Breast epithelium (tissue), 4 donors: ENCODE measurements at places on chromosomes 2 and 18. TPM values are rescaled to one million over a fixed set of nuclear protein-coding genes. Genes with fewer than 3 reads are reported as not detected.

FBLN7 gene
- 11.0 TPM for total RNA-seq

LYG2 gene
- not detected for total RNA-seq

IL18RAP gene
- 2.9 TPM for total RNA-seq

SPAST gene
- 16.3 TPM for total RNA-seq

DUSP19 gene
- 1.6 TPM for total RNA-seq

AGAP1 gene
- total RNA-seq: 27.1 TPM

GKN1 gene
- total RNA-seq: not detected

SERPINB10 gene
- total RNA-seq: not detected

SPATA3 gene
- not detected for total RNA-seq

CNTNAP5 gene
- 0.66 TPM for total RNA-seq

ACMSD gene
- total RNA-seq: not detected

DNA sequence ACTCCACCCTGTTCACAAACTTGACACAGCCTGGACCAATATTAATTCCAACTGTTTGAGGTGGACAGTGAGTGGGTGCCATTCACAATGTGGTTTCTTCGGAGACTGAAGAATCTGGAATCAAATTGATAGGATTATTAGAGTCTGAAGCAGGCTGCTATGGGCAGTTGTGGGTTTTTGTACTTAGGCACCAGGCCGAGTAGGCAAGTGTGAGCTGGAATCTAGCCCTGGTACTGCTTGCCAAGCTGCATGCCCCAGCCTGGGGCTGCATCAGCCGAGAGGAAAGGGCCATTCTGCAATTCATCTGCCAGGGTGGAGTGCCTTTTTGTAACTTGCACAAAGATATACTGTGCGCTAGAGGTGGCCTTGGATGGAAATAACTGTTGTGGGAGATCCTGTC is 654.7 kb upstream of the FANCL start:
- peak; percentile 49 for DNase-seq
- H3K36me3 ChIP-seq: no peaks in the 10 kb centered on the region
- no peak overlapping the region for H3K27ac ChIP-seq
- no peaks in the 10 kb centered on the region for H3K27me3 ChIP-seq
- no peak overlapping the region for H3K4me3 ChIP-seq

DNA sequence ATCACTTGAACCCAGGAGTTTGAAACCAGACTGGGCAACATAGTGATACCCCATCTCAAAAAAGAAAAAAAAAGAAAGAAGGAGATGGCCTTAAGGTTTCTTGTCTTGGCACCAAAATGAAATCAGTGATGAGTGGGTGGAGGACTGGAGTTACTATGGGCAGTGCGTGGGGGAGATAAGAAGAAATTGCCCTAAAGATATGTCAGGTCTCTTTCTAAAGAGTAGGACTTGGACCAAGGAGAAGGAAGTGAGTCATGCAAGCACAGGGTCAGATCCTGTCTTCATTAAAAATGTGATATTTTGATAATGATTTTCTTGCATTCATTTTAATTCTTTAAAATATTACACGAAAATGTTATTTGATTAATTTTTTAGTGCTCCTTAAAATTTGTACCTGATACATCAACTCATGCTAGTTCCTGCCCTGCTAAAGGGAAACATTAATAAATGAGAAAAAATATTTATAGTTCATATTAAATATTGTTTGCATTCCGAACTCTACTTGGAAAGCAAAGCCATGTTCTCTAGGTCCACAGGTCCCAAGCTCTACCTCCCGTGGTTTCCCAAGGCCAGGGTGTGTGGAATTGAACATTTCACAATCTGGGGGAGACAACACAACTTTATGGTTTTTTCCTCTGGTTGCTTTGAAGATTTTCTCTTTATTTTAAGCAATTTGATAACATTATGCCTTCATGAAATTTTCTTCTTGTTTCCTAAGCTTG is 62.6 kb upstream of the CTLA4 start:
- no peaks in the 10 kb centered on the region for H3K4me1 ChIP-seq
- no peaks in the 10 kb centered on the region for H3K27me3 ChIP-seq
- H3K27ac ChIP-seq: peak overlapping the region; percentile 72
- no peak for DNase-seq

GRCh38 chr2:34806891-34807290 is 1207.8 kb upstream of the FAM98A start:
- H3K27me3 ChIP-seq: no peaks in the 10 kb centered on the region
- H3K27ac ChIP-seq: no peak overlapping the region
- H3K36me3 ChIP-seq: no peaks in the 10 kb centered on the region
- DNase-seq: no peak
- H3K4me3 ChIP-seq: no peak overlapping the region
- no peaks in the 10 kb centered on the region for H3K4me1 ChIP-seq

GRCh38 chr18:79068341-79068936 is 755 bp upstream of the ATP9B start:
- H3K36me3 ChIP-seq: no peaks in the 10 kb centered on the region
- H3K27ac ChIP-seq: peak overlapping the region; percentile 95
- H3K27me3 ChIP-seq: no peaks in the 10 kb centered on the region
- peak overlapping the region; percentile 70 for H3K4me3 ChIP-seq
- peaks cover 5% of the 10 kb centered on the region for H3K4me1 ChIP-seq
- DNase-seq: no peak

DNA sequence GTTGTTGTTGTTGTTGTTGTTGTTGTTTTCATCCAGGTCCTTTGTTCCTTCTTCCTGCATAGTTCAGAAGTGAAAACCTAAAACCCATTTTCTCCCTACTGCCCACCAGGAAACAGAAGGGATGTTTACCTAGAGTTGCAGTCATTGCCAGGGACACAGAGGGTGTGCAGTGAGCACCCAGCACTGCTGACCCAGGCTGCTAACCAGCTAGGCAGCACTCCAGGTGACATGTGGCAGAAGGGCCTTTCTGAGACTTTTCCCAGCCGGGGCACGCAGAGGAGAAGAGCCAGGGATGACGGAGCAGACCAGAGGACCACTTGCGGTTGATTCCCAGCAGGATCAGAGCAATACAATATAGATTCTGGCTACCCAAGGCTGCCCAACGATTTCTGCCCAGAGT is 286.3 kb downstream of the BCL11A start:
- no peaks in the 10 kb centered on the region for H3K27me3 ChIP-seq
- no peak overlapping the region for H3K4me3 ChIP-seq
- no peaks in the 10 kb centered on the region for H3K36me3 ChIP-seq
- no peaks in the 10 kb centered on the region for H3K4me1 ChIP-seq
- no peak overlapping the region for H3K27ac ChIP-seq
- DNase-seq: no peak

- H3K4me3 ChIP-seq: no peak overlapping the region
- no peak overlapping the region for H3K27ac ChIP-seq
- H3K36me3 ChIP-seq: no peaks in the 10 kb centered on the region
- no peaks in the 10 kb centered on the region for H3K27me3 ChIP-seq
- DNase-seq: no peak
These were observed 167.7 kb downstream of the VAPA start for GRCh38 chr18:10081492-10081891.

- no peak for DNase-seq
- no peaks in the 10 kb centered on the region for H3K36me3 ChIP-seq
- H3K27me3 ChIP-seq: no peaks in the 10 kb centered on the region
- no peak overlapping the region for H3K4me3 ChIP-seq
- H3K27ac ChIP-seq: no peak overlapping the region
- H3K4me1 ChIP-seq: peaks cover 7% of the 10 kb centered on the region
These were observed 97.8 kb downstream of the HDAC4 start for GRCh38 chr2:239302808-239303557.

DNA sequence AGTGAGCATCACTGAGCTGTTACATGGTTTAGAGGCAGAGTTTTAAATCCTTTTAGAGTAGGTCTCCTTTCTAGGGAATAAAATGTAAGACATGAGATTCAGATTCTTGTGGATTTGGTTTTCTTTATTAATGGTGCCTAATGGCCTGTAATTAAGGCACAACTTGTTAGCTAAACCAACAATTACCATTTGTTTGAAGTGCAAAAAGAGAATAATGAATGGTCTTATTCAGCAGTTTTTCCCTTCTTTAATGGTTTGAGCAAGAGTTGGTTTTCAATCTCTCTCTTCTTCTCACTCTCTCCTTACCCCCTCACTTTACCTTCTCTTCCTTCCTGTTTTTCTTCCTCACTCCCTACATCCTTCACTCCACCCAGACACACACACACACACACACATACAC is 312.2 kb upstream of the TRIB2 start:
- H3K4me1 ChIP-seq: no peaks in the 10 kb centered on the region
- no peaks in the 10 kb centered on the region for H3K27me3 ChIP-seq
- no peak overlapping the region for H3K27ac ChIP-seq
- DNase-seq: no peak

DNA sequence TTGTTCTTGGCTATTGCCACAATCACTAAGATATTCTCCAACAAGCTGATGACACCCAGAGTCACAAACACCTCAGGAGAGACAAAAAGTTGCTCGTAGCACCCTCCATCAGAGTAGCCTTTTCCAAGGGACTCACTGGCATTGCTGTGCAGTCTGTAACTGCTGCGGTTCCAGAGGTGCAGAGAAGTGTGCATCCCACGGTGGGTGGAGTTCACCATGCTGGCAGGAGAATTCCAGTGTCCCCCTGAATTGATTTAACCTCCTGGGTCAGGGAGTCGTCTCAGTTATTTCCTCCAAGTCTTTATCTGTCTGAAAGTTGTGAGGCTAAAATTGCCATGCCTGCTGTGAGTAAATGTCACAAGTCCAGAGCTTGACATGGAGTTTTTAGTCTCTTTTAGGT is 443 bp downstream of the MC4R start:
- H3K27ac ChIP-seq: no peak overlapping the region
- H3K36me3 ChIP-seq: no peaks in the 10 kb centered on the region
- no peaks in the 10 kb centered on the region for H3K27me3 ChIP-seq
- no peak overlapping the region for H3K4me3 ChIP-seq
- DNase-seq: no peak
- H3K4me1 ChIP-seq: no peaks in the 10 kb centered on the region

DNA sequence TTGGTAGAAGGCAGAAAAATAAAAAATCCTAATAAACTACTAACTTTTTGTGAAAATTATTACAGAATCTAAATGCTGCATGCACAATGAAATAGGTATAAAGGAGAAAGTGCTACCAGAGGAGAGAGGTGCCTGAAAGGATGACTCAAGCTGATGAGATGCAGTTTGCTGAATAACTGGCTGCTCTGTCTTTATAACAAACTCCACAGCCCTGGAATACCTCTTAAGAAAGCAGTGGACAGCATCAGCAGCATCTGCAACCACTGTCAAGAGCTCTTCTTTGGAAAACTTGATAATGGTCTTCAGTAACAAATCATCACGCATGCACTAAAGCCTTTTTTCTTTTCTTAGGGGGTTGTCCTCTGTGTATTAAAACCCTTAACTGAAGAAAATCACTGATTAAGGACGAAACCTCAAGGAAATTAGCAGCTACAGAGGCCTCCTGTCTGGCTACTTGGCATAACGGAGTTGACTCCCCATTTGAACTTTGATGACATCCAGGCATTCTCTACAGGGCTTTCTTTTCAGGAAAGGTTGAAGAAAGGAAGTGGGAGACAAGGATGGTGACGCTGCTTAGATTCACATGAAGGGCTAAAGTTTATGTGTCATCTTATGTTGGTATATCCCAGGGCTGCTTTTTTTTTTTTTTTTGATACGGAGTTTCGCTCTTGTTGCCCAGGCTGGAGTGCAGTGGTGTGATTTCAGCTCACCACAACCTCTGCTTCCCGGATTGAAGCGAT is 28.8 kb downstream of the WDFY1 start:
- H3K27me3 ChIP-seq: no peaks in the 10 kb centered on the region
- H3K36me3 ChIP-seq: no peaks in the 10 kb centered on the region
- H3K4me1 ChIP-seq: no peaks in the 10 kb centered on the region
- no peak overlapping the region for H3K27ac ChIP-seq
- no peak overlapping the region for H3K4me3 ChIP-seq
- no peak for DNase-seq

DNA sequence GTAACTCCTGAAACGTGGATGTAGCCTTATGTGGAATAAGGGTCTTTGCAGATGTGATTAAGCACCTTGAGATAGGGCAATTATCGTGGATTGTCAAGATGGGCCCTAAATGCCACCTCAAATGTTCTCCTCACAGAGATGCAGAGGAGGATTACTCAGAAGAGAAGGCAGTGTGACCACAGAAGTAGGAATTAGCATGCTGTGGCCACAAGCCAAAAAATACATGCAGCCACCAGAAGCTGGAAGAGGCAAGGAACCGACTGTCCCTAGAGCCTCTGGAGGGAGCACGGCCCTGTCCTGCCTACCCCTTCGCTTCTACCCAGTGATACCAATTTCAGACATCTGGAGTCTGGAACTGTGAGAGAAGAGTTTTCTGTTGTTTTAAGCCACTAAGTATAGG is 47.3 kb upstream of the MGAT5 start:
- no peak overlapping the region for H3K27ac ChIP-seq
- H3K4me3 ChIP-seq: no peak overlapping the region
- H3K36me3 ChIP-seq: no peaks in the 10 kb centered on the region
- no peaks in the 10 kb centered on the region for H3K27me3 ChIP-seq
- no peaks in the 10 kb centered on the region for H3K4me1 ChIP-seq

- H3K4me3 ChIP-seq: no peak overlapping the region
- no peaks in the 10 kb centered on the region for H3K36me3 ChIP-seq
- no peak for DNase-seq
These were observed 271.8 kb downstream of the MTX2 start for GRCh38 chr2:176540995-176541394.

GRCh38 chr2:174446531-174446930 is 40.3 kb downstream of the GPR155 start:
- H3K36me3 ChIP-seq: no peaks in the 10 kb centered on the region
- H3K27me3 ChIP-seq: no peaks in the 10 kb centered on the region
- H3K27ac ChIP-seq: no peak overlapping the region
- DNase-seq: no peak
- H3K4me3 ChIP-seq: no peak overlapping the region
- no peaks in the 10 kb centered on the region for H3K4me1 ChIP-seq

DNA sequence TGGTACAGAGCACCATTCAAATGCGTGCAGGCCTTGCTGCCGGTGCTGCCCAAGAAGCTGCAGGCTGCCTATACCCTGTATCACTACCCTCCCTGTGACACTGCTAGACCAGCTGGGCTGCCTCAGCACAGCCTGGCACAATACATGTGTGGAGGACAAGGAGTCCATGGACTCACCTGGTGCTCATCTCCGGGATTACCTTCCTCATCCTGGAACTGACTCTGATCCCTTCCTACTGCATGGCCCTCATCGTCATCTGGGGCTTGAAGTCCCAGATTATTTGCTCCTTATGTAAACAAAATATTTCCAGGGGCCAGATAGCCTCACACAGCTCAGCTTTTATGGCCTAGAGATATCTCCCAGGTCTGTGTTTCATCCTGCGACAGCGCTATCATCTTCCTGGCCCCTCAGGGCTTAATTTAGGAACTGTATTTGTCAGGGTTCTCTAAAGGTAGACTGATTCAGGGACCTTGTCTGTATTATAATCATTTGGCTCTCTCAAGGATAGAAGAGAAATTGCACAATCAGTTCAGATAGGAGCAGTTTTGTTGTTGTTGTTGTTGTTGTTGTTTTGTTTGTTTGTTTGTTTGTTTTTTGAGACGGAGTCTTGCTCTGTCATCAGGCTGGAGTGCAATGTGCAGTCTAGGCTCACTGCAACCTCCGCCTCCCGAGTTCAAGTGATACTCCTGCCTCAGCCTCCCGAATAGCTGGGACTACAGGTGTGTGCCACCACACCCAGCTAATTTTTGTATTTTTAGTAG is 42.9 kb downstream of the WDR75 start:
- DNase-seq: no peak
- no peak overlapping the region for H3K27ac ChIP-seq
- no peak overlapping the region for H3K4me3 ChIP-seq
- H3K27me3 ChIP-seq: no peaks in the 10 kb centered on the region
- no peaks in the 10 kb centered on the region for H3K4me1 ChIP-seq
- H3K36me3 ChIP-seq: no peaks in the 10 kb centered on the region
